Foreskin keratinocyte (primary cell): ENCODE measurements at places on chromosomes 4 and X. TPM values are rescaled to one million over a fixed set of nuclear protein-coding genes. Genes with fewer than 3 reads are reported as not detected.
A peak's percentile ranks its signal among the peaks of the same experiment; 100 is the strongest.

- DNase-seq, result no peak
Observed at GRCh38 chr4:89757154-89757719, 79.7 kb downstream of the SNCA start.

- DNase-seq, result no peak
Observed at GRCh38 chr4:25001509-25001908, 29.2 kb downstream of the LGI2 start.

DNA sequence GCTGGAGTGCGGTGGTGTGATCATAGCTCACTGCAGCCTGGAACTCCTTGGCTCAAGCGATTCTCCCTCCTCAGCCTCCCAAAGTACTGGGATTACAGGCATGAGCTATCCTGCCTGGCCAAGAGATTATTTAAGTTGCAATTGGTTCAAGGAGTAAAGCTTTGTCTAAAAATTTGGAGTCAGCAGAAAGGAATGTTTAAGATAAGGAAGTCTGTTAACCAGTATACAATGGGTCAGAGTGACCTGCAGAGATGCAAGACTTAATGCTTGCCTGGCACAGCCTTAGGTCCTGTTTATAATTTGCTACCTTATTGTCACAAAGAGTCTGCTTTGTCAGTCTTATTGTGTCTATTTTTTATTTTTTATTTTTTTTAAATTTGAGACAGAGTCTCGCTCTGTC is 826.2 kb downstream of the NLGN4X start:
- no peak for DNase-seq

- DNase-seq, result no peak
Observed at GRCh38 chr4:141121768-141122454, 11.4 kb downstream of the RNF150 start.

GRCh38 chrX:56564164-56564885 is 898 bp downstream of the UBQLN2 start:
- DNase-seq, result peak; percentile 65

DNA sequence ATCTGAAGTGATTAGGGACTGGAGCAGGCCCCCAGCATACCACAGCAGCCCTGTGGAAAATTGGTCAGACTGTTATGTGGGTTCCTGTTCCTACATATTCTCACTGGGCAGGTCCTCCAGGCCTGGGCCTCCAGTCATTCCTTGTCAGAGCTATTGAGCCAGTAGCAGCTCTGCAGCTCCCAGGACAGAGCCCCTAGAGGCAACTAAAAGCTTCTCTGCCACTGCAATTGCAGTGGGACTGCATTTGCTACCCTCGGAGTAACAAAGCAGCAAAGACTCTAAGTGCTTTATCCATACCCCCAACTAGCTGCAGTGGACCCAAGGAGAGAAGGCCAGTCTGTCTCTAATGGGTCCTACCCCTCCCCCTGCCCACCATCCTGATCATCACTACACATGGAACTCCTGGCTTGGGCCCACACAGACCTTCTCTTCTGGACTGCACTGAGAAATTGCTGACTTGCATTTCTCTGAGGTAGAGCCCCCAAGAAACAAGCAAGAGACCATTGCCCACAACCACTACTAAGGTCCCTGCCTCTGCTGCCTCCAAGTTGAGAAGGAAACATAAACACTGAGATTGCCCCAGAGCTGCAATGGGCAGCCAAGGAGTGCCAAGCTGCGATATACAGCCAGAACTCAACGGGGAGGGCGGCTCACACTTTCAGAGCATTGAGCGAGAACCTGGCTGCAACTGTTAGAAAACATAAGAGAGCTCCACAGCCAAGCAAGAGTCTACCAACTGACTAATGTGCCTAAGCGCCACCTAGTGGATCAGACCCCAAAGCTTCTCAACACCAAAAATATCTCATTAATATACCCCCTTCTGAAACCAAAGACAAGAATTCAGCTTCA is 738.7 kb upstream of the NDST4 start:
- DNase-seq, result peak; percentile 36

GRCh38 chr4:76300012-76300411 is 6.5 kb upstream of the STBD1 start:
- no peak for DNase-seq

FGB gene
- not detected in 2 replicates for total RNA-seq

LRAT gene
- total RNA-seq, result 0.11 and 0.14 TPM in 2 replicates

PABPC1L2B gene
- not detected in 2 replicates for total RNA-seq

LONRF3 gene
- total RNA-seq, result not detected in 2 replicates
